ENCODE measurements at places on chromosomes 6 and 20.

GRCh38 chr6:116877743-116878142, 701 bp downstream of the RFX6 start:
- DNase-seq: no peak

- no peak for DNase-seq
These were observed at the start of gene EDN3 for GRCh38 chr20:59300333-59301081. TSS of gene EDN3 (plus strand) at chr20:59300611. CDS start at chr20:59300813, 202 bp downstream.

- no peak for DNase-seq
These were observed 18.2 kb upstream of the OCSTAMP start for GRCh38 chr20:46568570-46569129.

DNA sequence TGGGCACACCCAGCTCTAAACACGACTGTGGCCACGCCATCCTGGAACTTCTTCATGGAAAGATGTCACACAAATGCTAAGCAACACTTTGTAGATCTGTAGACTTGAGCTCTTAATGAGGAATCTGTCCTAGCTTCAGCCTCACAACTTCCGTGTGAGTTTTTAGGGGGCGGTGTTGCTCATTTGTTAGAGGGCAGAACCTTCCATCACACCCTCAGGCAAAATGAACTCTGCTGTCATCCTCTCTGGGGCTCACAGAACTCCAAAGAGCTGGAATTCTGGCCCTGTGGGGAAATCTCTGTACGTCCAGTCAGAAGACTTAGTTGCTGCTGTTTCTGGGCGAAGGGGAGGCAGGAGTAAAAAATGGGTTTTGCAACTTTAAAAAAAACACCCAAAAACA, 49.8 kb downstream of the NRN1 start:
- no peak for DNase-seq

DNA sequence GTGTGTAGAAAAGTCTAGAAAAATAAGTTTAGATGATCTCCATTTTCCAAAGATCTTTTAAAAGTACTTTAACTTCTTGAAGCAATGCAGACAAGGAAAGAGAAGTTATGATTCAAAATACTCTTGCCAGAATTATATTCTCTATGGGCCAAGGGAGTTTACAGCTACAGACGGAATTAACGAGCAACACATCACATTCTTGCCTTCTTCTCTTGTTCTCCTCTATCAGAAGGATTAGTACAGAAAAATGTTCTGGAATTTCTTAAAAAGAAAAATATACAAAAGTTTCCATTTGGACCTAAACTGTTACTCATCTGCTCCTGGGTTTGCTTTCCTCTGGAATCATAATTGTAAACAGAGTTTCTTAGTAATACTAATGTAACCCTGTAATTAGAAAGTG, 284.7 kb upstream of the HSF2 start:
- DNase-seq: no peak

- peak; percentile 45 for DNase-seq
These were observed 9.0 kb downstream of the UQCC2 start for GRCh38 chr6:33702345-33702977.

- DNase-seq: no peak
These were observed 51.4 kb downstream of the CD40 start for GRCh38 chr20:46169245-46170171.

DNA sequence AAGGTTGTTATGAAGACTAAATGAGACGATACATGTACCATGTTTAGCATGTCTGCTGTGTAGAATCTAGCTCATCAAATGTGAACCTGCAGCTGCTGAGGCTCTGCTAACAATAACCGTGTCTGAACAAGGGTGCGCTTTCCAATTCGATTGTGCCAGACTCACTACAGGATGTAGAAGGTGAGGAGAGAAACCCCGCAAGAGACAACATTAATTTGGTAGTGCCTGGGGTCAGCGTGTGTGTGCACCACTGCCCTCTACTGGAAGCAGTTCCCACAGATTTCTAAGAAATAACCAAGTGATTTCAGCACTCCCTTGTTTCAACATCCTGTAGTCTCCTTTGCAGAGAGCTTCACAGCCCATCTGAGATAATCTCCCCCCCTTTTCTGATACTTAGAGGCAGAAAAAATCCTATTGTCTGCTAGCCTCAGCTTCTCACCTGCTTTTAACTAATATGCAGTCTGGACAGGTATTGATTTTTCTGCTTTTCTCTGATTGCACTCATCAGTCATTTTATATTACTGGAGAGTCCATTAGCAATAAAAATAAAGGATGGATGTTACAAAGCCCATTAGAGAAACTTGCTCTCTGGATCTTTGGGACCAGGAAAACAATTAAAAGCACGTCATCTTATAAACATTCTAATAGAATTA, 96.7 kb upstream of the BACH2 start:
- peak; percentile 80 for DNase-seq

GRCh38 chr6:109795994-109796555, 105.0 kb downstream of the FIG4 start:
- DNase-seq: no peak

GRCh38 chr6:8180327-8181159, 78.2 kb upstream of the EEF1E1 start:
- no peak for DNase-seq

- no peak for DNase-seq
These were observed 35.2 kb downstream of the HIVEP1 start for GRCh38 chr6:12047304-12047703.

DNA sequence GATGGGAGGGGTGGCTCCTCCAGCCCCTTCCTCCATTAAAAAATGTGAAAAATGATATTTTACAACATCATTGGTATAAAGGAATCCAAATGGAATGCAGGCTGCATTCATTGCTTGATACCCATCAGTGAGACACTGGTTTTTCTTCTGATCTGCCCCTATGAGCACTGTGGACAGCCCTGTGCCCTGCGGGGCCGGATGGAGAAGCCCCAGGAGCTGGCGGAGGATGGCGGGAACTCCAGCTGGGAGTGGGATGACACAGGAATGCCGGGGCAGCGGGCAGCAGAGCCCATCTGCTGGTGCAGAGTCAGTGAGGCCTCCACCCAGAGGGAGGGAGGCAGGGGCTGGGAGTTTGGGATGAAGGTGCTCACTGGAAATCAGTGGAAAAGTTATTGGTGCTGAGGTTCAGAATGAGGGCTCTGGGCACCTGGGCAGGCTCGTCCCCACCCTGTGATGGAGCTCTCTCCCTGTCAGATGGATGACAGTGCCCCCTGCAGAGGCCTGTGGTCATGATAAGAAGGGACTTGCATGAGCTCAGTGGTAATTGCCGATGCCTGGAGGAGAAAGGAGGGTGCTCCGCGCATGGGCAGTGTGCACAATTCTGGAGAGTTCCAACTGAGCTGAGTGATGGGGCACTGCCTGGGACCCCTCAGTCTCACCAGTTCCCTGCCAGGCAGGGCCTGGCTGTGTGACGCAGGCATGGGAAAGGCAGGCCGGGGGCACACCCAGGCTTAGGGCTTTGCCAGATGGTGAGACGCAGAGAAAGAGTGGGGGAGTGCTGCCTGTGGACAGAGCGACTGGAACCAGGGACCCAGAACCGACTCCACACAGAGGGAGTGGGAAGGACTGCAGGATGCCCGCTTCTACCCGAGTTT, 23.2 kb downstream of the CTCFL start:
- DNase-seq: no peak

- DNase-seq: no peak
These were observed 375.0 kb downstream of the CDC5L start for GRCh38 chr6:44762496-44762895.

DNA sequence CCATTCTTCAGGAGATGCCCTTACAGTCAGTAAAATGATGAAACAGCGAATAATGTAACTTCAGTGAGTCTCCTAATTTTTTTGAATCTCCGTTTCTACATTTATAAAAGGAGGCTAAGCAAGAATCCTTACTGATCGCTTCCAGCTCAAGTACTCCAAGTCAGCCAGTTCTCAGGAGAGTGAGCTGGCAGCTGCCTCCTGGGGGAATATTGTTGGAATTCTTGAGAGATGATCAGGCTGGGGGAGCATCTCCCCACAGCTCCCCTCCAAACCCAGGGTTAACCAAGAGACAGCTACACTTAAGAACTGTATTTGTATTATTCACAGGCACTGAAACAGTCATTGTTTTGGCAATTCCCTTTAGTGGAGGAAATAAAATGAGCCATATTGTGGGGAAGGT, 89.1 kb upstream of the PCSK2 start:
- DNase-seq: no peak

GRCh38 chr6:27478141-27478705, 5.3 kb upstream of the ZNF184 start:
- DNase-seq: no peak

GRCh38 chr6:35490821-35491557, 5.9 kb downstream of the TEAD3 start:
- no peak for DNase-seq

DNA sequence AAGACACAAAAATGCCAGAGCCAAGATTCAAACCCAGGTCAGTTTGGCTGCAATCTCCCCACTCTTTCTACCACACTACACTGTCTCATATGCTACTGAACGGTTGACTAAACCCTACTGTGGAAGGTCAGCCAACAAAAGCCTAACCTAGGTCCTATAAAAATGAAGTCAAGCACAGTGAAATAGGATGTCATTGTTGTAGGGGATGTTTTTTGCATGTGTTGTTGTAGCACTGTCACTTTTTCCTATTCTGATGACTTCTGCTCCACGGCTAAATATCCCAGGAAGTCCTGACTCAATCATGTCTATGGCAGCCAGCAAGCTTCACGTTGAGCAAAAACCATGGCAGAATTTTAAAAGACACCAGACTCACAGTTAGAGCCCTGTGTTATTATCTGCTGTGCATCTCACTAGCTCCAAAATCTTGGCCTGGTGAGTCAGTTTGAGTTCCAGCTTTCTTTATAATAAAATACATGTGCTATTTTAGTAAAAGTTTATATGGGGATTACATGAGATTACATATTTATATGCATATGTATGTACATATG, 322.1 kb upstream of the NT5E start:
- DNase-seq: no peak

GRCh38 chr6:43990627-43991619, 136.3 kb downstream of the MRPL14 start:
- no peak for DNase-seq

- no peak for DNase-seq
These were observed 64.8 kb downstream of the TSHZ2 start for GRCh38 chr20:53036992-53037391.

DNA sequence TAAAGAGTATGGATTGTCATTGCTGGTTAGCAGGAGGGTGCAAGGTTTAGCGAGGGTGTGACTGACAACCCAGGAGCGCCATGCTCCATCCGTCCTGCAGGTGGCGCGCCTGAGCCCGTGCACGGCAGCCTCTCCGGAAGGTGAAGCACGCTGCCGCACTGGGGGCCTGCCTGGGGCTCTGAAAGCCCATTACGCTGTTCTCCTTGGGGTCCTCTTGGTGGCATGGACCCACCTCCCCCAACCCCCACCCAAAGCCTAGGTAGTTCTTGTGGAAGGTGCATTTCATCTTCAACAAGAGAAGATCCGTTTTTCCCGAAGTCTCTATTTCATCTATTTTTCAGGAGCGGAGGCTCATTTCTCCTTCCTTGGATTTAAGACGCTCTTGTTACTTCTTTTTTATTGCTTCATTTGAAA, 197.4 kb upstream of the KCNG1 start:
- DNase-seq: peak; percentile 60

DNA sequence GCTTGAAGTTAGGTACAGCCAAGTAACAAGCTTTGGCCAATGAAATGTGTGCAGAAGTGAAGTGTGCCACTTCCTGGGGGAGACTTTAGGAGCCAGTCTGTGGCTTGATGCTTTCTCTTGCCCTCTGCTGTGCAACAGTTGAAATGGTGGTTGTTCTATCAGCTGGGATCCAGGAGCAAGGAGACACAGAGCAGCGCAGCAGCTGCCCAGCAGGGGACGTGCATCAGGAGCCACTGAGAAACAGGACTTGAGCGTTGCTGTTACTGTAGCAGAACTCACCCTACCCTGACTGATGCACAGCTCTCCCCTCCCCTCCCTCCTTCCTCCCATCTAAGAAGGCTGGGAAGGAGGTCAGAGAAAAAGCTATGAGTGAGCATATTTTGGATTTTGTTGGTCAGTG, 18.9 kb upstream of the CCN5 start:
- DNase-seq: no peak

DNA sequence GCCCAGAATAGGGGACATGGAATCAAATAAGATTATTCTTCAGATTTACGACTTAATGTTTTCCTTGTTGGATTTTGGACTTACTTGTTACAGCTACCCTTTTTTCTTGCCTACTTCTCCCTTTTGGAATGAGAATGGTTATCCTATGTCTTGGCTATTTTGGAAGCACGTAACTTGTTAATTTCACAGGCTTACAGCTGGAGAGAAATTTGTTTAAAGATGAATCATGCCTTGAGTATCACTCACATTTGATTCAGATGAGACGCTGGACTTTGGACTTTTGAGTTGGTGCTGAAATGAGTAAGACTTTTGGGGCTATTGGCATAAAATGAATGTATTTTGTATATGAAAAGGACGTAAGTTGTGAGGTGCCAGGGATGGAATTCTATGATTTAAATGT, 83.3 kb downstream of the SMPDL3A start:
- DNase-seq: no peak

- DNase-seq: no peak
These were observed 123.0 kb upstream of the CITED2 start for GRCh38 chr6:139497345-139497961.

- DNase-seq: no peak
These were observed 493.9 kb upstream of the MARCKS start for GRCh38 chr6:113363048-113363798.

DNA sequence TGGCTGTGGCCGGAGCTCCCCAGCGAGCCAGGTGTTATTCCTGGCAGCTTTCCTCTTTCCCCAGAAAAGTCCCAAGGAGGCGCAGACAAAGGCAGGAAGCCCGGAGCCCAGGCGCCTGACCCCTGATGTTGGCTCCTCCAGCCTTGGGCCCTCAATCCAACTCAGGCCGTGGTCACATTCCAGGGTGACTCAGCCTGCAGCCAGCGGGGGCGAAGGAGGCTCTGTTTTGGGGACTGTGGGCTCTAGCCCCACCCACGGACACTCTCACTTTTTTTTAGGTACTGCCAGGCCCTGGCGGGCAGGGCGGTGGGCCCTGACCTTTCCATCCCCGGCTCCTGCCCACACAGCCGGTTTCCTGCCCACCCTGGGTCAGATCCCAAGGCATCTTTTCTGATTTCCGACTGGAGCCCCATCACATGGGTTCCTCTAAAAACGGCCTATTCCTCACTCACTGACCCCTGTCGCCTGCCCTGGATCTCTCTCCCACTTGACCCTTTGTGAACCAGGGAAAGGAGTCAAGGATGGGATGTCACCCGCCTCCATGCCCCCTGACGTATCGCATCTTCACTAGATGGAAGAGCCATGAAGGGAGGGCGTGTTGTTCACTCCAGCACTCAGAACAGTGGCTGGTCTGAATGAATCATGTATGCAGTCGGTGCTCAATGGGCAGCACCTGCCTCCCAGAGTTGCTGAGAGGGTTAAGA, 5.5 kb downstream of the PTGIS start:
- DNase-seq: no peak

- no peak for DNase-seq
These were observed 117.7 kb upstream of the PLCB4 start for GRCh38 chr20:8951164-8951563.
